ENCODE measurements at places on chromosomes 3 and 15.

- DNase-seq = no peak
Measured at GRCh38 chr3:188964957-188965356, 206.8 kb upstream of the TPRG1 start.

GRCh38 chr15:92051716-92052115 lies 198.2 kb downstream of the SLCO3A1 start:
- DNase-seq = no peak

- DNase-seq = no peak
Measured at GRCh38 chr3:128236657-128237056, 83.4 kb downstream of the EEFSEC start.

GRCh38 chr3:67526246-67526645 lies 128.2 kb downstream of the SUCLG2 start:
- peak; percentile 83 for DNase-seq

GRCh38 chr15:63185206-63185605 lies 4.2 kb upstream of the RAB8B start:
- DNase-seq = no peak

- DNase-seq = no peak
Measured at GRCh38 chr3:164984947-164985346, 93.3 kb downstream of the SI start.

DNA sequence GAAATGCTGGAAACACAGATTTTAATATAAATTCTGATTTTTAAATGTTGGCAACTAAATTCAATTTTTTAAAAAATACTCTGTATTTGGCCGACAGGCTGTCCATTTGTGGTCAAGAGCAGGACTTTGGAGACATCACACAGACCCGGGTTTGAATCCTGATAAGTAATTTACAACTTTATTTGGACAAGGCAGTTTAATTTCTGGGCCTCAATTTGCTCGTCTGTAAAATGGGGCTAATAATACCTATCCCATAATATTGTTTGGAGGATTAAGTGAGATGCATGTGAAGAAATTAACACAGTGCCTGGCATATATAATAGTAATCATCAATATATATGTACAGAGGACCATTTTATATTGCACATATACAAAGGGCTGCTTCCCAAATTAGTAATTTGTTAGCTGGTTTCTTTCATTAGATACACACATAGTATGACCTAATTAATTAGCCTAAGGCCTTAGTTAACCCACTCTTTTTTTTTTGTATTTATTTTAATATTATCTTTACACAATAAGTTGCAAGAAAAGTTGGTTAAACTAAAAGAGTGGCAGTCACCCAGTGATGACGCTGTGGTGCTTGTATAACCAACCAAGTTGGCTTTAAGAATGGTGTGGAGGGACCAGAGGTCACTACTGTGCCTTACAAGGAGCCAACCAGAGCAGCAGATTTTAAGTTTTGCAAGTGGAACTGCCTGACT lies 665 bp downstream of the PIGB start:
- DNase-seq = no peak

DNA sequence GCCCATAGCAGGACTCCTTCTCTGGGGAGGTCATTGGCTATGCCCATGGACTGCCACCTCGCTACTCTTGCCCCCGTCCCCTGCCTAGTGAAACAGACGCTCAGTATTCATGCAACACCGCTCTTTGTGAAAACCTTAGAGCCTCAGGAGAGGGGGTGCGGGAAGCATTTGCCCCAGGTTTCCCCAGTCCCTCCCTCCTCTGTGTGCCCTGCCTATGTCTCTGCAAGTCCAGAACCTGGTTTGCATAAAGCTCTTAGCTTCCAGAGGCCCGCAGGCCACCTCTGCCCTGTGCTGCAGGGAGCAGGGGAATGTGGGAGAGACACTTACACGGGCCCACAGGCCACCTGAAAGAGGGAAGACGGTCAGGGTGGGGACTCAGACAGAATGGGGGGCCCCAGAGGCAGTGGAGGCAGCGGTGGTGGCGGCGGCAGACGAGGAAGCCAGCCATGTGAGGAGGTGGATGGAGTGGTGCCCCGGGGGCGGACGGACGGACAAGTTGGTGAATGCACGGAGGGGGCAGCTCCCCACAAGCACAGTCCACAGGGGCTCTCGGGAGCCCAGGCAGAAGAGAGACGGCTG lies 33.8 kb upstream of the CTSH start:
- DNase-seq = no peak

DNA sequence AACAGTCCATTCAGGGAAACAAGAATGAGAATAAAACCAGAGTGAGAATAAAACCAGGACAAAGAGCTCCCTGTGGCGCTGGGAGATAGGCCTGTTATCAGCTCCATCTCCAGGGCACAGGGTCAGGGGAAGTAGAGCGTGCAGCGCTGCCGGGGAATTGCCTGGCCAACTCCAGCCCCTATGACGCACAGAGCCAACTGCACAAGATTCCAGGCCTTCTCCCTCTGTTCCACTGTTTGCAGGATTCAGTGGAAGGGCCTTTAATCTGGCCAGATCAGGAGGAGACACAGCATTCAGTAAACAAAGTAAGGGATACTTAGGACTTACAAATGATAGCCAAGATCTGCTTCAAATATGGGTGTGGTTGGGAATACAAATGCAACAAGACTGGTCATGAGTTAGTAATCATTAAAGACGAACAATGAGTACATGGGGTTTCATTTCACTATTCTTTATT lies 49.4 kb downstream of the ITGB5 start:
- no peak for DNase-seq

DNA sequence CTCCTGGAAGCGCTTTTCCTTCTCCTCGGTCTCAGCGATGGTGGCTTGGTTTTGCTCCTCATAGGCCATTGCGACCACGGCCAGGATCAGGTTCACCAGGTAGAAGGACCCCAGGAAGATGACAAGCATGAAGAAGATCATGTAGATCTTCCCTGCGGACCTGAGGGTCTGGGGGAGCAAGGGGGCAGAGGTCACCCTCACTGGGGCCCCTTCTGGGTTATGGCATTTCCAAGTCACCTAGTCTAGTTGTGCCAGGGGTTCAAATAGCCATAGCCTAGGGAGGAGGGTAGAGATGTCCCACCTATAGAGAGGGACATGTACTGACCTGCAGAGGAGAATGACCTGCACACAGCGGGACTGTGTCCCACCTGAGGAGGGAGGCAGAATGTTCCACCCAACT lies 43.5 kb downstream of the SCN5A start:
- no peak for DNase-seq

GRCh38 chr3:149170672-149171071 lies 41.2 kb downstream of the HPS3 start:
- DNase-seq = no peak

GRCh38 chr3:102083473-102083872 lies 234.2 kb downstream of the NFKBIZ start:
- DNase-seq = no peak

DNA sequence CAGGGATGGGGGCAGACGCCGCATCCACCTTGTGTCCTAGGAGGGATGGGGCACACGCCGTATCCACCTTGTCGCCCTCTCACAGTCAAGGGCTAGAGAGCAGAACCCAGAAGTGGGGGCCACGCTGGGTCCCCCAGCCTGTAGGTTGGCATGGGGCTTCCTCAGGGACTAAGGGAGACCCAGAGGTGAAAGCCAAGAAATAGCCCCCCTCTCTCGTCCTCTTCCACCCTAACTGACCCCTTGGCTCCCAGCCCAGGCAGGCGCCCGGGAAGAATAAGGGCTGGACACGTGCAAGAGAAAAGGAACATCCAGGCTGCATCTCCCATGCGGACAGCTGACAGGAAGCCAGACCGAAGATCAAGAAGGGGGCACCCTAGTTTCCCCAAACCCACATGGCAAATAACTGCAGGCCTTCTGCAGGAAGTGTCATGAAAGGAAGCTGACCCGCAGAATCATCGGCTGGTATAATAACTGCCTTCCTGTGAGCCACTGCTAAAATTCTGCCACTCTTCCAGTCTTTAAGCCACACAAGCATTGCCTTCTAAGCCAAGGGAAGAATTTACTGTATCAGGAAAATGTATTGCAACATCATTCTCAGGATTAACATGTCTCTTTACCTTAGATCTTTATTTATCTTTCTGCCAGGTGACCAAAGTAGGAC lies 38.5 kb upstream of the TFRC start:
- DNase-seq = no peak

DNA sequence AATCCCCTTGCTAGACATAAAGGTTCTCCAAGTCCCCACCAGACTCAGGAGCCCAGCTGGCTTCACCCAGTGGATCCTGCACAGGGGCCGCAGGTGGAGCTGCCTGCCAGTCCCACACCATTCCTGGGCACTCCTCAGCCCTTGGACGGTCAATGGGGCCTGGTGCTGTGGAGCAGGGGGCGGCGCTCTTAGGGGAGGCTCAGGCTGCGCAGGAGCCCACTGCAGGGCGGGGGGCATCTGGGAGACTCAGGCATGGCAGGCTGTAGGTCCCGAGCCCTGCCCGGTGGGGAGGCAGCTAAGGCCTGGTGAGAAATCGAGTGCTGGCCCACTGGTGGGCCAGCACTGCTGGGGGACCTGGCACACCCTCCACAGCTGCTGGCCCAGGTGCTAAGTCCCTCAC lies 75.1 kb upstream of the TBC1D5 start:
- no peak for DNase-seq

DNA sequence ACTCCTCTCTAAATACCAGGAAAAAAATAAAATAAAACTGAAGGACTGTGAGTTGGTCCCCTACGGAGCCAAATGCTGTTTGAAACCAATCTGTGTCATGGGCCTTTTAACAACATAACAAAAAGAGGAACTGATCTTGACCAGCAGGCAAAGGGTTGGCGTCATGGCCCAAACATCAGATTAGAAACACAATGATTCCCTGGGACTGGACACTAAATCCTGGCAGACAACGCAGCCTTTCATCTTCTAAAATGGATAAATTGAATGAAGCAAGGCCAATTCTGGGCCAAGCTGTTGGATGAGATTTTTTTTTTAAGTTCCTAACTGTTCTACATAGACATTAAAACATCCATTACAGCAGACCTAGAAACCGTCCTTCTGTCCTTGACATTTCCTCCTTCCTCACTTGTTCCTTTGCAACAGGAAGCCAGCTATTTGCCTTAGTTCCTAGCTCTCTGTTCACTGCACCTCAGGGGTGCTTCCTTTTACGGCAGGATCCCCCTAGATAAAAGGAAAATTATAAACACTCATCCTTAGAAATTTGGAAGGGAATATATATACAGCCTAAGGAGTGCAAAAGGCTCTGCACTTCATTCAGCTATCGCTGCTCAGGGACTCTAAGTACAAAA lies 21.6 kb upstream of the TAFA4 start:
- DNase-seq = no peak

DNA sequence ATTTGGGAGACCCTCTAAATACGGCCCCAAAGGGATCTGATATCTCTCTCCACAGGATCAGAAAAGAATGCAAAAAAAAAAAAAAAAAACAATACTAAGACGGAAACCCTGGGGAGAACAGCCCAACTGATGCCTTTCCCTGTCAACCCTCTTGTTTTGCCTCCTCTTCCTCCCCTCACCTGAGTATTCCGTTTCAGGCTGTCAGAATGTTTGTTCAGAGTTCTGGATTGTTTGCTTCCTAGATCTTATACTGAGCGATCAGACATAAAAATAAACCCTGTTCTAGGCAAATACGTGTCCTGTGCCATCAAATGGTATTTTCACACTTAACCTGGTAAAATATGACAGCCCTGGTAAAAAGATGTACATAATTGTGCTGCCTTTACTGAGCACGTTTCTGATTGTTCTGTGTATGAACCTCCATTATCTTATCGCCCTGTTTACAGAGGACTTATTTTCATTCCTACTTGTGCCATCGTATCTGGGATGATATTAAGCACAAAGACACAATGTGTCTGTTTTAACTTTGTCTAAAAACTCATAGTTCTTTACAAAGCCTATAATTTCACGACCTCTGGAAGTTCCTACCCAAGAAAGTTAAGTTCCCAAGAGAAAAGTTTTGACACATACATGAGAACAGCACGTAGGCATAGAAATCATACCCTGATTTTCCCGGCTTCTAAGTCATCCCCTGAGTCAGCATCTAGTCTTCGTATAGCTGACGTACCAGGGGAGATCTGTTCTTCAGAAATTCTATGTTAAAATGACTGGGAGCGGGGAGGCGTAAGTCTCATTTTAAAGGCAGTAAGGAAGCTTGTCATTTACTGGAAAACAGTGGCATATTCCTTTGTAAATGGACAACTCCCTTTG lies 856 bp downstream of the ZBTB38 start:
- no peak for DNase-seq

DNA sequence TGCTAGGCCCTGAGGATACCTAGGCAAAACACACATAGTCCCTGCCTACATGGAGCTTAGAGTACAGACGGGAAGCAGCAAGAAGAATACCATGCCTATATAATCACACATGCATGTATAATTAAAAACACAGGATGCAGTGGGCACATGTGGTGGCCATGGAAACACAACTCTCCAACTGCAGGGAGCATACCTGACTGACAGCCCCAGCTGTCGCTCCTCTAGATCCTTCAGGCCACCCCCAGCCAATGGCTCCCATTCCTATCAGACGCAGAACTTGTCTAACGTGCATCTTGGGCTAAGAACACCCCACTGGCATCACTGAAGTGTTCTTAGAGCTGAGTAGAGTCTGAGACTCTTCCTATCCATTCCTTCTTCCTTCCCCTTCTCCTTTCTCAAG lies 125.5 kb upstream of the FRMD4B start:
- DNase-seq = no peak

DNA sequence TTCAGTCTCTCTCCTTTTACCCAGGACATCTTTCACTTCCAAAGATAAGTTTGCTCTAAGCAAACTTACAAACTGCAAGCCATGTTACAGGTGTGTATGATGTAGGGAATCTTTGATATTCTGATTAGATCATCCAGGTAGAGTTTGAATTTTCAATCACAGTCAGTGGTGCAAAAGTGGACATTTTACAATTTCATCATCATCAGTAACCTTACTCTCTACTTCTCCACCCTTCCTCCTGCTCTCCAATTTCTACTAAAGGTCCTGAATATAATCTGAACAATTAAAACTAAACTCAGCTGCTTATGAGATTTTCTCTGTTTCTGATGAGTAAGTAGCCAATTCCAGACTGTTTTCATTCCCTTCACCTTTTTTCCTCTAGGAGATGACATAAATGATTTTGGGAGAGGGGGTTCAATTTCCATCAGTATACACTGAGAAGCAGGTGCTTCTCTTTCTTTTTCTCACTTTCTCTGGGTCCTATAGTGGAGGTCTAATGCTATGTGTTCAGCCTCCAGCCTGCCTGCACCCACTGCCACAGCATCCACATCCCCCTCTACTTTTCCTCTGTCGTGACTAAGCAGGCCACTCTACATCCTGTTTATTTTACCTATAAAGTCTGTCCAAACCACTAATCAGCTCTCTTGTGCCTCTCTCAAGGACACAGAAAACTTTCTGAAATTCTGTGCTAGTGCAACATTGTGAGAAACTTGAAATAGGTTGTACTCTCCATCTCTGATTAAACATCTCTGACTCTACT lies 27.6 kb downstream of the SUCNR1 start:
- DNase-seq = no peak

DNA sequence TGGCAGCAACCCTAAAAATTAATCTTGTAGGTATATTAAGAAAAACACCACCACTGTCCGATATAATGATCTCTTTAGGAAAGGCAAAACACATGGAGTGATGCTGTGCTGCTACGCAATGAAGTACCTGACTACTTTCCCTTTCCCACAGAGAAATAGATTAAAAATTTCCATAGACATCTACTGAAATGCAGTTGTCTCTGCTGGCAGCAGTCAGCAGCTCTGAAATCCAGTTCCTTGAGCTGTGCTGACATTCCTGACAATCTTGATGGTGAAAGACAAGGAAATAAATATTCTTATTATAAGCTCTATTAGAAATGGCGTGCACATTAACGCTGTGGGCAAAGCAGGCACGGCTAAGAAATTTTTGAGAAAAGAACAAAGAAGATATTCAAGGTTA lies 287.6 kb downstream of the IL5RA start:
- DNase-seq = no peak

All from AG04449 (cell line).